Smooth muscle cell of the brain vasculature (primary cell): ENCODE measurements at places on chromosomes 13 and 19.

DNA sequence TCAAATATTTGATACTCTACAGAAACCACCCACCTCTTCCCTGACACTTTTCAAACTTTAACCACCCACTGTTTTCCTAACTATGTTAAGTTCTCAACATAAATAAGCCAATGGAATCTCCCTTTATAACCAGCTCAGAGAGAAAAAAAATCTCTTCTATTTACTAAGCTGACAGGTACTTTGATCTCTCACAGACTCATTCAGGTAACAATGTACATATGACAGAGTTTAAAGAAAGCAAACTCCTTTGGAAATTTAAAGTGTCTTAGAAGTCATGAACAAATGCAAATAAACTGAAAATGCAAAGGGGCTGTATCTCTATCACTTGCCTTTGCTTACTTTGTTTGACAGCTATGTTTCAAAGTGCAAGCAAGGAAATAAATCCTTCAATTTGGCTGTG lies 109.3 kb downstream of the KLF12 start:
- DNase-seq, result no peak

- DNase-seq, result no peak
Observed at GRCh38 chr19:46867170-46867569, 6.4 kb downstream of the ARHGAP35 start.

DNA sequence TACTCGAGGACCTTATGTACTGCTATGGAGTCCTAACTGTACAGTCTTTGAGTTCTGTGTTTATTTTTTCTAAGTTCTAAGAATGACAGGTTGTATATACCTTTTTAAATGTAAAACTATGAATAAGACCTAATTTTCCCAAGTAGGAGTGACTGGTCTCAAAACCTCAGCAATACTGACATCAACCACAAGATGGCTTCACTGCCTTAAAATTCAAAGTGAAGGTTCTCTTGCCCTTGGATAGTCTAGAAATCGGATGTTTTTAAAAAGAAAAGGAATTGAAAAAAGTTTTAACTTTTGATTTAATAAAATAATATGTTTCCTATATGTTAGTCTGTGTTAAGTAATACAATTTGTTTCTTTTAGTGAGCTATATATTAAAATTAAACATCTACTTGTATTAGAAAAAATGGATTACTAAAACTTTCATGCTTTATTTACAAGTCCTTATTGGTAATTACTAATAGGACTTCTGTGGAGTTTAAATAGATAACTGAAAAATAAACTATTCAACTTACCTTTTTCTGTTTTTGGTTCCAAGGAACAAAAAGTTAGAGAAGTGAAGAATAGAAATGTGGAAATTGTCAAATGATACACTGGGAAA lies 52.0 kb downstream of the TDRD3 start:
- DNase-seq, result peak; percentile 58

DNA sequence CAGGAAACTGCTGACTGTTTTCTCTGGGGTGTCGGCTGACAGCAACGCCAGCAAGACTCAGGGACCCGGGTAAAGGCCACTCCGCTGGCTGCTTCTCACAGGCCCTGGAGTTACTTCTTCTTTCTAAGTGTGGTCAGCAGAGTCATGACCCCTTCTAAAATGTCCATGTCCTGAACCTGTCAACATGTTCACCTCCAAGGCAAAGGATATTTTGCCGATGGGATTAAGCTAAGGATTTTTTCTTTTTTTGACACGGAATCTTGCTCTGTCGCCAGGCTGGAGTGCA lies 7.9 kb downstream of the PEX11G start:
- no peak for DNase-seq

GRCh38 chr19:41241859-41242258 lies 22.3 kb upstream of the HNRNPUL1 start:
- DNase-seq, result no peak

DNA sequence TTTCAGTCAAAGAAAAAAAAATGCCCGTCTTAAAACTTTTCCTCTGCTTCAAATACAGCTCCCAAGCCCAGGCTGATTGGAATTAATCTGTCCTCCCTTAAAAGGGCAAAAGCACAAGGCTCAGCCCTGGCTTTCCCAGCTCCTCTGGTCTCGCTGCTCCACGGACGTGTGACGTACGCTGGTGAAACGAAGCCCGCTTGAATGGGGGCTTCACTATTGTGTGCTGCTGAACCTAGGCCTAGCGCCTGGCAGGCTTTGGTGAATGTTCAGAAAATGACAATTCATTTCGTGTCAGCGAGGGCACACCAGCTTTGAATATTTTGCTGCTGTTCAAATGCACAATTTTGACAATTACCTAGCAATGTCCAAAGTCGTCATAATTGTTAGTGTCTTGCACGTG lies 615 bp upstream of the ZNF135 start:
- DNase-seq, result no peak

GRCh38 chr13:55245005-55245644 lies 1895.6 kb upstream of the PRR20A start:
- no peak for DNase-seq

DNA sequence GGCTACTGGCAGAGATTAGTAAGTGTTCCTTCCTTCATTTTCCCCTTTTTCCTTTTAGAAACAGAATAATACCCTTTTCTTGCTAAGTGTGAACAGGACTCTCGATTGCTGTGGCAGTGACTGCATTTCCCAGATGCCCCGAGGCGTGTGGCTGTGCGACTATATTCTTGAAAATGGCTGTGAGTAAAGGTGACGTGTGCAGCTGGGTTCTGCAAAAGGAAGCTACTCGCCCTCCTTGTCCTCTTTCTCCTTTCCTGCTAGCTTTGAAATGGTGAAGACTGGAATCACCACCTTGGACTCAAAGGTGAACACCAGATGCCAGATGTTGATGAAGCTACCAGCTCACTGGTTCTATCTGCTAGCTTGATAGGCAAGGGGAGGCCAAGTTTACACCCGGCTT lies 121.4 kb downstream of the MIPEP start:
- DNase-seq, result no peak

DNA sequence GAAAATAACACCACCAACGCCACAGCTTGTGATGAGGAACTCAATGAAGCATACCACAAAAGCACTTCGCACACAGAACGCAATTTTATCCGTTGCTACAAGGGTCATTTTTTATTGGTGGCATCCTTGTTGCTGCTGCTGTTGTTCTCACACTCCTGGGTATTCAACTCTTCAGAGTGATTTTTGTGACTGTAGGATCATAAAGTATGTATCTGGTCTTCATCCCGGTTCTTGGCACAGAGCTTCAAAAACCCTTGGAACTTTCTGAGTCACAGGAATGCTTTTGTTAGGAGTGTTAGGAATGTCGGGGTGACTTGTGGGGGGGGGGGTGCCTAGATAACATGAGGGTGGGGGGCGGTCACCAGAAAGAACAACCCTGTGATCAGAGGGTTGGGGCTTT lies 108.4 kb downstream of the ZNF557 start:
- no peak for DNase-seq

- no peak for DNase-seq
Observed at GRCh38 chr19:30557927-30558557, 185.9 kb downstream of the ZNF536 start.
